CD4-positive, alpha-beta T cell treated with Interleukin-15 for 4 hours (primary cell): ENCODE measurements at places on chromosomes 6 and 20.

DNA sequence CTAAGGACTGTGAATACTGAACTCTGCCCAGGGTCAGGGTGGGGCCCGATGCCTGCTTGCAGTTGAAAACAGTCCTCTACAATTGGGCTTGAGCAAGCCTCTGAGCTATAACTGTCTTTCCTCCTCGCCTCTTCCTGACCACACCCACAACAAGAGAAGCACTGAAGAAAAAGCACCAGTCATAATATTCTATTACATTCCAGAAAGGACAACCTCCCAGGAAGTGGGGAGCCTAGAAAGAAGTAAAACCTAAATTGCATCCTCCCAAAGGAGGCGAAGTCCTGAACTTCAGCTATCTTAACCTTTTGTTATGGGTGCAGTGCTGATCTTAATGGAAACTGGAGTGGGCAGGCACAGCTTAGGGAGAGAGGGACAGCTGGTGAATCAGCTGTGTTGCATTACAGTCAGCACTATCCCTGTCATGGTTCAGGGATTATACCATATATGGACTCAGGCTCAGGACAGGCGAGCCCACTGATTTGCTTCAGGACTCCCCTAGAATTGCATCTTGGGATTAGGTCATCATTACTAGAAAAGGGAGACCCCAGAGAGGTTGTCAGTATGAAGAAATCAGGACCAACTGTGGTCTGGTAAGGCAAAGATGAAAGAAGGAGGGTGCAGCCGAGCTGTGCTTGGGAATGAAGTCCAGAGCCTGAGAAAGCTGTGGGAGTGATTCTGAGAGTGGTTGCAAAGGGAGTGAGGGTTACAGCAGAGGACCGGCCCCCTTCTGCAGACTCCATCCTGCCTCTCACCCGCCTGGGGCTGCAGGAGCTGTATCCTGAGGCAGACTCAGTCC is 18.3 kb upstream of the TRAM2 start:
- no peak for DNase-seq

GRCh38 chr6:150936021-150936555 is 70.6 kb downstream of the MTHFD1L start:
- DNase-seq: no peak

DNA sequence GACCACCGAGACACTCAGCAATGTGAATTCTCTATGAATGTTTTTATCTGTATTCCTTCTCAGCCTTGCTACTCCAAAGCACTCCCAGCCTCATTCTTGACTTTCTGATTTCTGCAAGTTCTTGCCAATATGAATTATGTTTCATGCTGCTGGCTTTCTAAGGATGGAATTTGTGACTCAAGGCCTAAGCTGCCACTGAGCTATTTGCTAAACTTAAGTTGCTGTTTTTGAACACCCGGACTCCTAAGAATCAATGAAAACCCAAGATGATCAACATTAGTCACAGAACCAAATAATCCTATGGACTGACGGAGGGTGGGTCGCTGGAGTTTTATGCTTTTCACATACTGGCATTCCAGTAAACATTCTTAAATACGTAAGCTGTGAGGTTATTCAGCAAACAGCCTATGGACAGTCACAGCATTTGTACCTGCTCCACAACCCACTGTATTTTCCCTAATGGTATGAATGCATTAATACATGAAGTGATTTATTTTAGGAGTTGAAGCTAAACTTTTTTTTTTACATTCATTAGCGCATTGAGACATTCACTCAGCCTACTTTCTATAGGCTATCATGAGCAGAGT is 8.2 kb upstream of the PXDC1 start:
- DNase-seq: no peak

GRCh38 chr6:5359417-5359816 is 98.1 kb downstream of the FARS2 start:
- no peak for DNase-seq

GRCh38 chr6:4666886-4667513 is 109.2 kb upstream of the CDYL start:
- no peak for DNase-seq

GRCh38 chr6:24125980-24126379 is at the start of gene NRSN1:
TSS of gene NRSN1 (plus strand) at chr6:24126215. CDS start at chr6:24134328, 8,113 bp downstream.
- no peak for DNase-seq

GRCh38 chr20:46703435-46703834 is 6.0 kb upstream of the SLC2A10 start:
- DNase-seq: no peak

DNA sequence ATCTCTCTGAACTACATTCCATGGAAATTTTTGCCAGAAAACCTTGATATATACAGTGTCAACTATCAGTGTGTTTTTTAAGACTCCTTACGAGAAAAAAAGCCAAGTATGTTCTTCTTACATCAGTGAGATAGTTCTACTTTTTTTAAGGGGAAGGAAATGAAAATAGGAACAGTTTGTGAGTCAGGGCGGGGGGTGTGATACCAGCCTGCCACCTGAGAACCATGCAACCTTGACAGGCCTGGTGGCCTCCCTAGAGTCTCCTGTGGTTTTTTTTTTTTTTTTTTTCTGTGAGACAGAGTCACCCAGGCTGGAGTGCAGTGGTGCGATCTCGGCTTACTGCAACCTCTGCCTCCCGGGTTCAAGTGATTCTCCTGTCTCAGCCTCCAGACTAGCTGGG is 96.3 kb upstream of the GCM1 start:
- peak; percentile 19 for DNase-seq

GRCh38 chr6:2767657-2768524 is 2.7 kb downstream of the WRNIP1 start:
- DNase-seq: no peak

- DNase-seq: peak; percentile 89
Measured at GRCh38 chr6:34196116-34196832, 40.4 kb upstream of the HMGA1 start.

GRCh38 chr6:44341095-44341890 is 1.2 kb upstream of the SPATS1 start:
- no peak for DNase-seq

GRCh38 chr6:30378290-30378937 is 33.5 kb downstream of the RPP21 start:
- DNase-seq: no peak

DNA sequence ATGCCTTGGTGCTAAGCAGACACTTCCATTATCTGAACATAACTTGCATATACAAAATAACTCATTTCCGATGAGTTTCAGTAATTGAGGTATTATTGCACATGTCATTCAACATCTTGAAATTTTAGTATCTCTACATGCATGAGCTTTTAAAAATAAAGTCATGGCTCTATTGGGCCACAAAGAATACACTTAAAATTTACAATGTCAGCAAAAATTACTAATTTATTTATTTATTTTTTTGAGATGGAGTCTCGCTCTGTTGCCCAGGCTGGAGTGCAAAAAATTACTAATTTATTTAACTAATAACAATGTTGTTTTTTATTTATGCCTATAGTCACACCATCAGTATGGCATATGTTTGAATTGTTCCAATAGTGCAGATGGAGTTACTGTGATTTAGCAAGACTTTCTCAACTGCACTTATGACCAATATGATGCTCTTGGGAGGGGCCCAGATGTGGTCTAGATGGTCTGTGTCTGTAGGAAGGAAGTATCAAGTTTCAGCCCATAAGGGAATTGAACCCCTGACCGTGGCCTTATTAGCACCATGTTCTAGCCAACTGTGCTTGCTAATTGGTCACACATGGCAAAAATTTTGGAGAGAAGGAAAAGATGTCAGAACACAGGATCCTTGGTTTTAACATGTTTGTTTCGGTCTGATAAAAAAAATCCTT is 370.7 kb upstream of the TSHZ2 start:
- DNase-seq: no peak

DNA sequence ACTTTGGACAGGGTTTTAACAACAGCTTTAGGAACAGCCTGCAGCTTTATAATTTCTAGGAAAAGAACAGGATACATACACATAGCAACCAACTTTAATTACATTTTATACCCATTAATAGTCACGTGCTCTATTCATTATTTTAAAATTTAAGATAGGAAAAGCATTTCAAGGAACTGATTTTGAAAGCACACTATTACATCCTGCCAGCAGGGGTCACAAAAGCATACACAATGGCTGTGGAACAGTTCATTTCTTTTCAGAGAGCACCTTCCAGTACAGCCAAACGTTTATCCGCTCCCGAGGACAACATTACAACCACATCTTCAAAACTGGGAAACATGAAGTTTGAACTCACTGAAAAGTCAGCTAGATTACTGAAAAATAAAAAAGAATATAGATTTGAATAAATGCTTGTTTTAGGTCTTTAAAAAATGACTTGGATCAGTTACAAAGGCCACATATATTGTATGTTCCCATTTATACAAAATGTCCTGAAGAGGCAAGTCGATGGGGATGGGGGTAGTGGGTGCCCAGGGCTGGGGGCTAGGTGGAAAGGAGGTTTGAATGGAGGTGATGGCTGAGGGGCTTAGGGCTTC is 104.6 kb upstream of the EXOC2 start:
- DNase-seq: peak; percentile 26

- no peak for DNase-seq
Measured at GRCh38 chr6:33028220-33028849, 18.9 kb upstream of the HLA-DOA start.

- no peak for DNase-seq
Measured at GRCh38 chr20:40738976-40739375, 49.9 kb upstream of the MAFB start.

GRCh38 chr20:15091421-15092037 is 754.1 kb upstream of the FLRT3 start:
- no peak for DNase-seq

GRCh38 chr20:31803552-31804291 is 15.4 kb upstream of the MYLK2 start:
- DNase-seq: no peak

DNA sequence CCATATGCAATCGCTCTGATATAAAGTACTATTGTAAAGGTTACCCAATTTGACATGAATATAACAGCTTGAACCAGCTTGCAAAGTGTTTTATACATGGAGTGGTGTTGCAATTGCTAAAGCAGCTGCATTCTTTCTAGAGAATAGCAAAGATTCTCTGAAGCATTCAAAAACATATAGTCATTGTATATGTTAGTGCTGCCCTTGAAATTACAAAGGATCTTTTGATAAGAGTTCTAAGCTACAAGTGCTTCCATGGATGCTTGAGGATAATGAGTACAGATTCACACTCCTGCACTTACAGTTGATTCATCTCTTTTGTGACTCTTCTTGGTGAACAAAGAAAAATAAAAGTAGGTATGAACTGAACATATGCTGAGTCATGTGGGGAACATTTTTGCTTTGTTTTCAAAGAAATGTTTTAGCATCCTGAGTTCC is 175.7 kb downstream of the ALDH8A1 start:
- no peak for DNase-seq

GRCh38 chr6:113103634-113104361 is 753.3 kb upstream of the MARCKS start:
- DNase-seq: no peak

DNA sequence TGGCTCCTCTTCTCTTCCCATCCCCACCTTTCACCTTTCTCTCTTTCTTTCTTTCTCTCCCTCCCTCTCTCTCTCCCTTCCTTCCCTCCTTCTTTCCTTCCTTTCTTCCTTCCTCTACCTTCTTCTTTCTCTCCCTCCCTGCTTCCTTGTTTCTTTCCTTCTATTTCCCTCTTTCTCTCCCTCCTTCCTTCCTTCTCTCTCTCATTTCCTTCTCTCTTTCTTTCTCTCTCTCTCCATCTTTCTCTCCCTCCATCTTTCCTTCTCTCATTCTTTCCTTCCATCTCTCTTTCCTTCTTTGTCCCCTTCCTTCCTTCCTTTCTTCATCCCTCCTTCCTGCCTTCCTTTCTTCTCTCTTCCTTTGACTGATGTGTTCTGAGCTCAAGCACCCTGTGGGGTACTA is 1467.0 kb upstream of the DEFB115 start:
- DNase-seq: no peak

GRCh38 chr20:7981374-7981773 is 38.2 kb downstream of the TMX4 start:
- DNase-seq: no peak

DNA sequence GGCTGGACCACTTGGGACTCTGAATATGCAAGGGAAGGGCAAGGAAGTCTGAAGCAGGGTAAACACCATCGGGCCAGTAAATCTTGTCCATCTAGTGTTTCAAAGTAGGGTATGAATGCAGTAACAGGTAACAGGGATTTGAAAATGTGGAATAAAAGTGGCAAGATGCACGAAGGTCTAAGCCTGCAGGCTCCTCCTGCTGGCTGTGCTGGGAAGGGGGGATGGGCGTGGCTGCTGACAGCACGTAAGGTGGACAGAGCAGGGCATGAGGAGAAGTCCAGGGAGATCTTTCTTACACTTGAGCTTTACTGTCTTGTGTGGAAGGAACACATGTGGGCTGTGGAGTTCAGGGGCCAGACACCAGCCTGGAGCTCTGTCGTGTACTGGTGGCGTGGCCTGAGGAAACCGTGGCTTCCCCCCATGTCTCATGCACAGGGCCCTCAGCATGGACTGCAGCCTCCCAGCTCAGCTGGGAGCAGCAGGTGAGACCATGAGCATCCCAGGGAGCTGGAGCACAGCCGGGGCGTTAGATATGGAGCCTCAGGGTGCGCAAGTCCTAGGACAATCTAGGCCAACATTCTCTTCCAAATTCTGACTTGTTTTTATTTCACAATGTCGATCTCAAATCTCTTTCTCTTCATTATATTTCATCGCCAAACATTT is 84.5 kb downstream of the SLC22A23 start:
- DNase-seq: no peak

GRCh38 chr20:50190251-50191064 is at the start of gene CEBPB:
TSS of gene CEBPB (plus strand) at chr20:50190830. CDS start at chr20:50191034, 204 bp downstream.
- peak; percentile 82 for DNase-seq

DNA sequence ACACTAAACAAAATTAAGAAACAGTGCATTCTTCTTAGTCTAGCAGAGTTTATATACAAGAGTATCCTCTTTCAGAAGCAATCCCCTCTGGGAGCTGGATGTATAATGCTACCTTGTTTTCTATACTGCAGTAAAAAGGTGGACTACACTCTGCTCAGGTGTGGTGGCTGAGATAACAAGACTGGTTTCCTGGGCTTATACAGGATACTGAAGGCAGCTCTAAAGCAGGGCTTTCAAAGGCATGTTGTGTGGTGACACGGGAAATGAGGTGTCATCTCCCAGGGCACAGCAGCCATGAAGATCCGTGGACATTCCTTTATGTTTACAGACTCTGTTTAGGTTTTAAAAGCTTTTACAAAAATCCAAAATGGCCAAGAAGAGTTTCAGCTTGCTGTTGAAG is 136.7 kb downstream of the MAP3K4 start:
- DNase-seq: no peak

- DNase-seq: no peak
Measured at GRCh38 chr20:20611167-20611566, 101.3 kb downstream of the RALGAPA2 start.
